ENCODE measurements at places on chromosomes 4 and X. TPM values are rescaled to one million over a fixed set of nuclear protein-coding genes. Genes with fewer than 3 reads are reported as not detected.

Gene DNAJB14
- 52.4 TPM for total RNA-seq

- no peak for DNase-seq
These were observed 6.5 kb upstream of the SHISA3 start for GRCh38 chr4:42390622-42391354.

DNA sequence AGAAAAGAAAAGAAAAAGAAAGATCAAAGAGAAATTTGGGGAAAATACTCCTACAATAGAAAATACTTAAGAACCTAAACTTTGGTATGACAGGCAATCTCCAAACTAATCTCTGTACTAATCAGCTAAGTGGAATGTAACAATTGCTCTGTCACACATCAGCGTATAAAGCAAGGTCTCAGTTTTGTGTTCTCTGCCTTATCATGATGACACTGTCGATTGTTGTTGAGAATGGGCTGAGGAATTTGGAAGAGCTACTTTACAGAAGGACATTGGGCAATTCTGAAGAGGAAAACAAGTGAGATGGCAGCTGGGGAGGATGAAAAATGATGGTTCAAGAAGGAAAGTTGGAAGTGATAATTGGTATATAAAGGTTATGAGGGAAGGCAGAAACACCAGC is 486.0 kb upstream of the HTR2C start:
- DNase-seq = no peak

- DNase-seq = no peak
These were observed 44.0 kb upstream of the LDB2 start for GRCh38 chr4:16942491-16942890.

- DNase-seq = no peak
These were observed 2.3 kb downstream of the SPATA4 start for GRCh38 chr4:176193126-176193525.

- peak; percentile 39 for DNase-seq
These were observed 810 bp downstream of the SPRY1 start for GRCh38 chr4:123397144-123398065.
